ENCODE measurements at places on chromosomes 11 and 22.

- DNase-seq, result peak; percentile 42
Observed at GRCh38 chr11:73314117-73314961, 6.3 kb downstream of the ARHGEF17 start.

GRCh38 chr22:32736746-32737145 lies 64.8 kb upstream of the TIMP3 start:
- no peak for DNase-seq

DNA sequence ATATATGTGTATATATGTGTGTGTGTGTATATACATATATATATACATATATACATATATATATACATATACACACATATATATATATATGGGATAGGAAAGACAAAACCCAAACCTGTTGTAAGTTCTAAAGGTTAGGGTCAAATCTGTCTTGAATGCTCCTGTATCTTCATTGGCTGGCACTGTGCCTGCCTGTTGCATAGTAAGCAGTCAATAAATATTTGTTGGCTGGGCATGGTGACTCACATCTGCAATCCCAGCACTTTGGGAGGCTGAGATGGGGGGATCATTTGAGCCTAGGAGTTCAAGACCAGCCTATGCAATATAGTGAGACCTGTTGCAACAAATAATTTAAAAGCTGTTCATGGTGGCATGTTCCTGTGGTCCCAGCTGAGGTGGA lies 205.4 kb downstream of the DBX1 start:
- no peak for DNase-seq

DNA sequence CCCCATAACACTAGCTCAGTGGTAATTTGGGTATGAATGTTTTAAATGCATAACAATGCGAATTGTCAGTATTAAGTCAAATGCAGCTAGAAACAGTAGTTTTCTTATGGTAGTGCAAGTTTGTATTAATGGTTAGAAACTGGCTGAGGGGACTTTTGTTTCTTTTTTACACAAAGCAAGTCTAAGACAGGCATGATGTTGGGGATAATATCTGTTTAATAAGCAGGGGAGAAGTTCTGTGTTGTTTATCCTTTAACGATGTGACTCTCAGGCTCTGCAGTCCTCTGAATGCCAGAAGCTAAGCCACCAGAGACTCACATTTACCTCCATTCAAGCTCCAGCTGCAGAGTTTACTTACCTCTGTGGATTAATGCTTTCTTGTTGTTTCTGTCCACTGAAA lies 67.8 kb downstream of the SYT9 start:
- DNase-seq, result peak; percentile 56

GRCh38 chr11:57566905-57567514 lies 462 bp downstream of the UBE2L6 start:
- no peak for DNase-seq

- DNase-seq, result no peak
Observed at GRCh38 chr11:128766591-128767081, 72.8 kb downstream of the FLI1 start.

GRCh38 chr11:132648851-132649250 lies 883.5 kb downstream of the OPCML start:
- no peak for DNase-seq

GRCh38 chr11:17770917-17771316 lies 36.3 kb downstream of the KCNC1 start:
- no peak for DNase-seq

- DNase-seq, result no peak
Observed at GRCh38 chr11:75152090-75152489, 1.2 kb downstream of the SLCO2B1 start.

DNA sequence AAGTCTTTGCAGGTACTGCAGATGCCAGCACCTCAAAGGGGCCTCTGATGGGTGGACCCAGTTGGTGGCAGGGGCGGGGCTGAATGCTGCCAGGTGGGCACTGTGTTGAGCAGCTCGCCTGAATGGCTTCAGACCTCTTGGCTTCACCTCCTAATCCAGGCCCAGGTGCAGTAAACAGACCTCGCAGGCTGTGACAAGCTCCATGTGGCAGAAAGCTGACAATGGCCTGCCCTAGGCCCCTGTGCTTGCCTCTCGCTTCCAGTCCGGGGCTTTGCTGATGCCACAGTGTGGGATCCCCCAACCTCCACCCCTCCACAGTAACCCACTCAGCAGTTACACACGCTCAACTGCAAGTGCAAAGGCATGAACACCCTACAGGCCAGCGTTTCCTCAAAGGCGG lies 9.4 kb downstream of the IGLL1 start:
- DNase-seq, result no peak

- DNase-seq, result no peak
Observed at GRCh38 chr11:14619603-14620531, 23.7 kb upstream of the PDE3B start.

DNA sequence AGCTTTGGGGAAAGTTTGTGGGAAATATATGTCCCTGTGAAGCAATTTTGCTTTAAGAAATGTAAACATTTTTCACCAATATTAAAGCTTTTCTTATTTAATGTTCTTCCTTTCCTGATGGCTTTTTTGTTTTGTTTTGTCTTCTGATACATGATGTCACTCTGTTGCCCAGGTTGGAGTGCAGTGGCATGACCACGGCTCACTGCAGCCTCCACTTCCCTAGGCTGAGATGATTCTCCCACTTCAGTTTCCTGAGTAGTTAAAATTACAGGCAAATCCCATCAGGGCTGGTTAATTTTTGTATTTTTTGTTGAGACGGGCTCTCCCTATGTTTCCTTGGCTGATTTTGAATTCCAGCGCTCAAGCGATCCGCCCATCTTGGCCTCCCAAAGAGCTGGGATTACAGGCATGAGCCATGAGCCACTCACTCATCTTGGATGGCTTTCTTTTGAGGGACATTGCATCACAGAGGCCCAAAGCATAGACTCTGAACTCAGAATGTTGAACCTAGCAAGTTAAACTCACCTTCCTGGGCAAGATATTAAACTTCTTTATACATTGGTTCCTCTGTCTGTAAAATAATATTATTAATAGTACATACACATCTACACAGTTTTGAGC lies 651 bp upstream of the CARD16 start:
- DNase-seq, result no peak

DNA sequence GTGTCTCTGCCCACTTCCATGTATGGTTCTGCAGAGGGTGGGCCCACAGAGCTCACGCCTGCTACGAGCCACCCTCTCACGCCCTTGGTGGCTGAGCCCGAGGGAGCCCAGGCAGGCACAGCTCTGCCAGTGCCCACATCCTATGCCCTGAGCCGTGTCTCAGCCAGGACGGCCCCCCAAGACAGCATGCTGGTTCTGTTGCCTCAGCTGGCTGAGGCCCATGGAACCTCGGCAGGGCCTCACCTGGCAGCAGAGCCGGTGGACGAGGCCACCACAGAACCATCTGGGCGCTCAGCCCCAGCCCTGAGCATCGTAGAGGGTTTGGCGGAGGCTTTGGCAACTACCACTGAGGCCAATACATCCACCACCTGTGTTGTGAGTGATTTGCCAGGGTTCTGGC lies 64.0 kb downstream of the OTOG start:
- DNase-seq, result no peak

GRCh38 chr11:132430429-132431062 lies 1060.1 kb downstream of the NTM start:
- no peak for DNase-seq

DNA sequence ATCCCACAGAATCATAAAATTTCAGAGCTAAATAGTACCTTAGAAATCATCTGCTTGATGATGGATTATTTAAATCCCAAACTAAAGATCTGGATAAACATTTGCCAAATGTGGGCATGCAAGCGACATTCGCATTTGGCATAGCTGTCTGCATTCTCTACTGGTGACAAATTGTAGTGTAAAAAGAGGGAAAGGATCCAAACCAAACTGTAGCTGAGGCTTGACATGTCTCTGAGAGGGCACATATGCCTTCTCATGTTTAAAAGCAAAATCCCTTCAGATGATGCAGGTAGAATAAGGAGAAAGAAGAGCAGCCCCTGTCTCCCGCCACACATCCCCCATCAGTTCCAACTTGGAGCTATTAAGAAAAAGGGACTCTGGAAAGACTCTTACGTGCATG lies 257.5 kb upstream of the MTNR1B start:
- DNase-seq, result no peak

GRCh38 chr11:30789270-30789669 lies 203.1 kb upstream of the MPPED2 start:
- DNase-seq, result no peak

DNA sequence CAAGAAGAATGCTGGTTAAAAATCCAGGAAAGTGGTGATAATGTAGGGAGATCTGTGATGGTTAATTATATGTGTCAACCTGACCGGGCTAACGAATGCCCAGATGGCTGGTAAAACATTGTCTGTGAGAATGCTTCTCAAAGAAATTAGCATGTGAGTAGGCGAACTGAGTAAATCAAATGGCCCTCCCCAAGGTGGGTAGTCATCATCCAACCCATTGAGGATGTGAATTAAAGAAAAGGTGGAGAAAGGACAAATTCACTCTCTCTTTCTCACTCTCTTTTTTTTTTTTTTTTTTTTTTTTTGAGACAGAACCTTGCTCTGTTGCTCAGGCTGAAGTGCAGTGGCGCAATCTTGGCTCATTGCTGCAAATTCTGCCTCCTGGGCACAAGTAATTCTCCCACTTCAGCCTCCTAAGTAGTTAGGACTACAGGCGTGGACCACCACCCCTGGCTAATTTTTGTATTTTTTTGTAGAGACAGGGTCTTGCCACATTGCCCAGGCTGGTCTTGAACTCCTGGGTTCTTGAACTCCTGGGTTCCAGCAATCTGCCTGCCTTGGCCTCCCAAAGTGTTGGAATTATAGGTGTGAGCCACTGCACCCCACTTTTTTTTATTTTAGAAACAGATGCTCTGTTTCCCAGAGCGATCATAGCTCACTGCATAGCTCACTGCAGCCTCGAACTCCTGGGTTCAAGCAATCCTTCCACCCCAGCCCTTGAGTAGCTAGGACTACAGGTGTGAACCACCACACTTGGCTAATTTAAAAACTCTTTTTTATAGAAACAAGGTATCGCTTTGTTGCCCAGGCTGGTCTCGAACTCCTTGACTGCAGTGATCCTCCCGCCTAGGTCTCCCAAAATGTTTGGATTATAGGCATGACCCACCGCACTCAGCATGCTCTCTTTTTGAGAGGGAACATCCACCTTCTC lies 22.0 kb upstream of the P2RY6 start:
- no peak for DNase-seq

DNA sequence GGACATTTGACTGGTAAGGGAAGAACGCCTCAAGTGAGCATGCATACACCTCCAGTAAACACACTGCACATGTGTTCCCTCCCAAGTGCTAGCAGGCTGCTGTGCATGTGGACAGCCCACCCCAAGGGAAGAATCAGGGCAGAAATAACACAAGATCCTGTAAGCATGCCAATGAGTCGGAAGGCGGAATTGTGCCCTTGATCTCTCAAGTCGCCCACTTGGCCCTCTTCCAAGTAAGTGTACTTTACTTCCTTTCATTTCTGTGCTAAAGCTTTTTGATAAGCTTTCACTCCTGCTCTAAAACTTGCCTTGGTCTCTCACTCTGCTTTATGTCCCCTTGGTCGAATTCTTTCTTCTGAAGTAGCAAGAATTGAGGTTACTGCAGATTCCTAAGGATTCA lies 139.6 kb downstream of the TRPC6 start:
- DNase-seq, result no peak

DNA sequence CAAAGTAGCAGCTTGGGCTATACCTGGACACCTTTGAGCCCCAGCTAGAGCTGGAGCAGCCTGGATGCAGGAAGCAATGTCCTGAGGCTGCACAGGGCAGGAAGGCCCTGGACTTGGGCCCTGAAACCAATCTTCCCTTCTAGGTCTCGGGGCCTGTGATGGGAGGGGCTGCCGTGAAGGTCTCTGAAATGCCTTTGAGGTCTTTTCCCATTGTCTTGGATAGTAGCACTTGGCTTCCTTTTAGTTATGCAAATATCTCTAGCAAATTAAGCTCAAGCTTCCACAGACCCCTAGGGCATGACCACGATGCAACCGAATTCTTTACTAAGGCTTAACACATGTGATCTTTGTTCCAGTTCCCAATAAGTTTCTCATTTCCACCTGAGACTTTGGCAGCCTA lies 40.0 kb downstream of the LINC01488 start:
- peak; percentile 94 for DNase-seq

- no peak for DNase-seq
Observed at GRCh38 chr22:23789638-23790037, 2.9 kb downstream of the SMARCB1 start.

Measured in HAP-1 (cell line).